Activated CD4-positive, alpha-beta memory T cell treated with anti-CD3 and anti-CD28 coated beads, Interleukin-2, amount 10 ng/mL, durations not matched to agents 7 days and 5 days (primary cell): ENCODE measurements at places on chromosomes 3 and 15.

DNA sequence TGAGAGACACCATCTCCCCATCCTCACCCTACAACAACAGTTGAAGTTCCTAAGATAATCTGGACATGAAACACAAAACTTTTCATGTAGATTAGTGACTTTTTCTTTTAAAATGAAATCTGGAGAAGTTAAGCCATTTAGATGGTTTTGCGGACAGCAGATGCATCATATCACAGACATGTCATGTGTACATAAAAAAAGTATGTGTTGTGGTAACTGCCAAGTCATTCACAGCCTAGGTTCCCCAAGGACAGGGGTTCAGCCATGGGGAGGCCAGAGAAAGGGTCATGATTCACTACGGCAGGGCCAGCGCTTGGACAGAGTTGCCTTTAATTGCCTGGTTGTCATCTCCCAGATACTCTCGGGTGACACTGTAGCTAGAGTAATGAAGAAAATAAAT, 163.2 kb downstream of the PDZRN3 start:
- no peak for DNase-seq

GRCh38 chr15:29208836-29209235, 60.8 kb downstream of the NSMCE3 start:
- no peak for DNase-seq

DNA sequence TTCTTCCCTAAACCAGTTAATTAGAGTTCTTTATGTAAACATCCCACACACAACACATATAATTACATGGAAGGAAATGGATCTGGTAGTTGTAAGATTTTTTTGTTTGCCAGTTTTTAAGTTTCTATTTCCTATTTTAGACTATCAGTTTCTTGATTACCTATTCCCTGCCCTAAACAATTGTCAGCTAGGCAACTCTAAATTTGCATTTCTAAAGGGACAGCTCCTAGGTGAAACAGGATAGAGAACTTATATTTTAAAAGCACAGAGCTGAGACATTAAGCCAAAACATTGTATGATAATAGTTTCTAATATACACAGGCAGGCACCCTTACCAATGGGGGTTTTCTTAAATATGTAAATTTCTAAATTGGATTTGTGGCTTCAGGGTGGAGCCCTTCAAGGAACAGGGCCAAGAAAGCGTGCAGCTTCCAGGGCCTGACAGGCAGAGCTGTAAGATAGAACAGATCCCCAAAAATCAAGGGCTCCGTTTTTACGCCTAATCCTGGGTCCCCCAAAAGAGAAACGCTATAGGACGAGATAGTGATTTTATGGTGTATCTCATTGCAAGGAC, 8.9 kb downstream of the LEKR1 start:
- no peak for DNase-seq

DNA sequence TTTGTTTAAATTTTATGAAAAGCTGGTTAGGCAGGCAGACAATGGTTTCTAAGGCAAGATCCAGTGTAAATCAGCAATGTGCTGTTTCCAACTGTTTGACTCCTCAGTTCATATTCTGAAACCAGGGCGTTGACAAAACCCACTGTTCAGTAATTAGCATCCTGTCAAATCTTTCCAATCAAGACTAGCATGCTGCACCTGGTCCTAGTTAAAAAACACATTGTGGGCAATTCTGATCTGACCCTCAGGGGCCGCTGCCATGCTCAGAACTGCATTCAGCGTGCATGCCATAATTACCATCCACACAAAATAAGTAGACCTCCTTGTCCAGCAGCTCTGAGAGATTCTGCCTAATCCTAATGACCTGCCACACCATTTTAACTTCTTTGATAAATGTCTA, 20.9 kb upstream of the RBP1 start:
- no peak for DNase-seq

DNA sequence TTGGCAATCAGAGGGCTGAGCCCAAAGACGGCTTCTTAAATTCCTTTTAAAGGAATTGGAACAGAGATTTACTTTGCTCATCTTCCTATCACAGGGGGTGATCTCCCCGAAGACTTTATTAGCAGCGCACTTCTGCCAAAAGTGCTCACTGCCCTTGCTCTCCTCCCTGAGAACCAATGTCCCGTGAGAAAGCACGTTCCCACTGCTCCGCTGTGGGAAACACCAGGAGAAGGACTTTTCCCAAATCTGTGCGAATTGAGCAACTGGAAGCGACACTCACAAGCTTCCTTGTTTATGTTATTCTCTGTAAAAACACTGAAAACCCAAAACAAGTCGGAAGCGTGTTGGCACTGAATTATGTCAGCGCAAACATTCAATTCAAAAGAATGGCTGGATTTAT, 670.8 kb upstream of the NR2F2 start:
- no peak for DNase-seq
